Stomach (tissue), 19 donors: ENCODE measurements at places on chromosomes 16 and 17. TPM values are rescaled to one million over a fixed set of nuclear protein-coding genes. Genes with fewer than 3 reads are reported as not detected.

Gene CTRB2
- total RNA-seq: not detected

Gene WDR59
- total RNA-seq: 32.7 TPM

DNA sequence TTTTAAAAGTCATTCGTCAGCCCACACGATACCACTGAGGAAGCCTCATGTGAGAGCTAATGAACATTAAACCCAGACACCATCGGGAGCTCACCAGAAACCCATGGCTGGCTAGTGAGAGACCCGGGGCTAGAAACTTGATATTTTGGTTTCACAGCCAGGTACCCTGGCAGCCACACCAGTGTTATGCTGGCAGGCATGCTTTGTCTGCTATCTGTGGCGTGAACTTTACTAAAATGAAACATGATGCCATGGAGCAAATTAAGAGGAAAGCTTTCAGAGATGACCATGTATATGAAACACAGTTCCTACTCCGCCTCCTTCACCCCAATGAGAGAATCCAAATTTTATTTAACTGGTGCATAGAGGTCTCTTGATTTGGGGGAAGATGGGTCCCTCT, 291.2 kb downstream of the IRX3 start:
- H3K4me1 ChIP-seq: peaks cover 7% of the 10 kb centered on the region
- H3K27ac ChIP-seq: no peak overlapping the region
- no peaks in the 10 kb centered on the region for H3K27me3 ChIP-seq

DNA sequence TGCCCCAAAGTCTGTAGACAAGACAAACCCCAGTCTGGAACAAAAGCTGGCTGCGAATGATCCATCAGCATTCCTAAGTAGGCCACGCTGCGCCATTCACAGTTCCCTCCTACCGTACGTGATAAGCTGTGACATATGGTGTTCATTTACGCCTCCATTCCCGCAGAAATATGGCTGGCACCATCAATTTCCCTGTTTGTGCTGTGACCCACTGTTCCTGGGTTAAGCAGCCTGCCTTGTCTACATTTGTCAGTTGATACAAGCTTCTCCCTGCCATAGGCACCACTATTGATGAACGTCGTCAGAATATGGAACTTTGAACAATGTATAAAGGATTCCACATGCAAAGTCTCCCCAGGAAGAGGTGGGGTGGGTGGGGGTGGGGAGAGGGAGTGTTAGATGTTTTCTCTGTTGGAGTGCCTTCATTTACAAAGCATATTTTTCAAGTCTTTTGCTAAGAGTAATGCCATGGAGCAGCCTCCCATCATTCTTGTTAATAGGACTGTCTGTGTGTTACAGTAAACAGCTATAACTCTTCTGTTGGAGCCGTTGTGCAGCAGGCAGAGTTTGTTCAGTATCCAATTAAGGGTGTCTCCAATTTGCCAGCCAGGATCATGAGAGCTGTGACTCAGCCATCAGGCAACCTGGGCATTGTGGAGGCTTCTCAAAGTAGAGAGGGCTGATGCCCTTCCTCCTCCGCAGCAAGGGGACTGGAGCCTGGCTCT, 294.6 kb downstream of the TMEM114 start:
- H3K4me1 ChIP-seq: no peaks in the 10 kb centered on the region
- H3K27ac ChIP-seq: no peak overlapping the region

Gene MT1M
- 57.4 TPM for total RNA-seq

GRCh38 chr17:60354223-60354622, 37.7 kb downstream of the USP32 start:
- H3K4me1 ChIP-seq: peaks cover 50% of the 10 kb centered on the region
- no peak overlapping the region for H3K27ac ChIP-seq
- H3K36me3 ChIP-seq: no peaks in the 10 kb centered on the region

Gene ABCA8
- total RNA-seq: 15.2 TPM

DNA sequence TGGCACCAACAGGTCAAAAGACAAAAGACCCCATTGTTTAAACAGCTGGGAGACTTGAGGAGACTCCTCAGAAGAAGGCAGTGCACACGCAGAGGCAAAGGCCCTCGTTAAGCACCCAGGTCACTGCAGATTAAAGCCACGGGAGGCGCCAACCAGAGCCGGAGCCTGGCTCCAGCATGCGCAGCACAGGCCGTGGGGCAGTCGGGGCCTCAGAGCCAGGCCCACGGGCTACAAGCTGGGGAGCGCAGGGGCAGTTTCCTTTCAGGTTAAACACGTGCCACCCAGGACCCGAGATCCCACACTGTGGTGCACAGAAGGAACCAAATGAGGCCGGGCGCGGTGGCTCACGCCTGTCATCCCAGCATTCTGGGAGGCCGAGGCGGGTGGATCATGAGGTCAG, 9.2 kb downstream of the PIEZO1 start:
- no peak overlapping the region for H3K27ac ChIP-seq
- peaks cover 96% of the 10 kb centered on the region for H3K4me1 ChIP-seq
- no peaks in the 10 kb centered on the region for H3K27me3 ChIP-seq

Gene TLCD3A
- total RNA-seq: 12.2 TPM

DNA sequence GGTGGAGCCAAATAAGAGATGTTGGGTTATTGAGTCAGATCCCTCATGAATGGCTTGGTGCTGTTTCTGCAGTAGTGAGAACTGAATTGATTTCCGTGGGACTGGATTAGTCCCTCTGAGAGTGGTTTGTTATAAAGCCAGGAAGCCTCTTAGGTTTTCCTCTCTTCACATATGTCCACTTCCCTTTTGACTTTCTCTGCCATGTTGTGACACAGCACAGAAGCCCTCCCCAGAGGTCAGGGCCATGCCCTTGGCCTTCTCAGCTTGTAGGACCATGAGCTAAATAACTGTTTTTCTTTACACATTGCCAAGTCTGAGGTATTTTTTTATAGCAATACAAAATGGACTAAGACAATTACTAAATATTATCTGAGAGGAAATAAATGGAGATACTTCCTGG, 10.3 kb upstream of the HAPSTR1 start:
- H3K27ac ChIP-seq: no peak overlapping the region
- no peaks in the 10 kb centered on the region for H3K27me3 ChIP-seq
- no peak for DNase-seq
- no peak overlapping the region for H3K4me3 ChIP-seq
- H3K36me3 ChIP-seq: no peaks in the 10 kb centered on the region

Gene IRX6
- total RNA-seq: not detected

- H3K27me3 ChIP-seq: peaks cover 21% of the 10 kb centered on the region
- H3K4me1 ChIP-seq: peaks cover 10% of the 10 kb centered on the region
- DNase-seq: no peak
- H3K27ac ChIP-seq: no peak within 1 kb of the TSS
- H3K36me3 ChIP-seq: no peaks in the 10 kb centered on the region
Measured at GRCh38 chr16:24255456-24256371, at the start of gene CACNG3. CACNG3 (plus strand) TSS chr16:24256335; CDS start chr16:24256755, 420 bp downstream.
